ENCODE measurements at places on chromosomes 7 and 10. TPM values are rescaled to one million over a fixed set of nuclear protein-coding genes. Genes with fewer than 3 reads are reported as not detected.

The TAS2R41 gene
- total RNA-seq, result not detected

The DGKI gene
- total RNA-seq, result not detected

The OR9A2 gene
- total RNA-seq, result not detected

The STEAP2 gene
- not detected for total RNA-seq

The CCDC172 gene
- not detected for total RNA-seq

The NANOS1 gene
- total RNA-seq, result 0.45 TPM

The FBXL15 gene
- 16.3 TPM for total RNA-seq

The SMKR1 gene
- 2.1 TPM for total RNA-seq

The CRYGN gene
- total RNA-seq, result 0.25 TPM

The ANKRD1 gene
- not detected for total RNA-seq

The PPRC1 gene
- 46.4 TPM for total RNA-seq

The GLCCI1 gene
- 30.0 TPM for total RNA-seq

The CPVL gene
- total RNA-seq, result 1.2 TPM

The PLEKHA8 gene
- 11.6 TPM for total RNA-seq

The SAP25 gene
- 54.3 TPM for total RNA-seq

The ZNF32 gene
- 26.9 TPM for total RNA-seq

The CNPY1 gene
- total RNA-seq, result not detected

The TMEM229A gene
- not detected for total RNA-seq

The KAZALD1 gene
- not detected for total RNA-seq

The TCERG1L gene
- total RNA-seq, result 0.36 TPM

The WIPF3 gene
- not detected for total RNA-seq

The LOXL4 gene
- not detected for total RNA-seq

The HPSE2 gene
- 0.14 TPM for total RNA-seq

The MAGI2 gene
- 0.19 TPM for total RNA-seq

The OR2A42 gene
- not detected for total RNA-seq

The TUBAL3 gene
- total RNA-seq, result not detected

The AGAP9 gene
- 4.9 TPM for total RNA-seq

The STK32C gene
- total RNA-seq, result 12.5 TPM

The GFRA1 gene
- not detected for total RNA-seq

The PRF1 gene
- total RNA-seq, result 165 TPM

The PTPRE gene
- total RNA-seq, result 26.8 TPM

The RAPGEF5 gene
- 0.72 TPM for total RNA-seq

The CPED1 gene
- total RNA-seq, result not detected

The RNF133 gene
- total RNA-seq, result not detected

The PLEKHS1 gene
- not detected for total RNA-seq

The SLC26A5 gene
- 0.25 TPM for total RNA-seq

The KIAA1549 gene
- 1.1 TPM for total RNA-seq

The GRM3 gene
- total RNA-seq, result not detected

The CCL24 gene
- not detected for total RNA-seq

The C10orf67 gene
- not detected for total RNA-seq

The HOXA10 gene
- not detected for total RNA-seq

The VPS26A gene
- total RNA-seq, result 49.7 TPM

The LRRN3 gene
- total RNA-seq, result 193 TPM

The GNGT1 gene
- total RNA-seq, result not detected

The IQUB gene
- total RNA-seq, result not detected

The IPMK gene
- total RNA-seq, result 7.0 TPM

The EBF3 gene
- not detected for total RNA-seq

The NRCAM gene
- total RNA-seq, result 0.50 TPM

The UCMA gene
- total RNA-seq, result not detected

The KIF11 gene
- total RNA-seq, result 53.7 TPM
